ENCODE measurements at places on chromosomes 11 and 22.

DNA sequence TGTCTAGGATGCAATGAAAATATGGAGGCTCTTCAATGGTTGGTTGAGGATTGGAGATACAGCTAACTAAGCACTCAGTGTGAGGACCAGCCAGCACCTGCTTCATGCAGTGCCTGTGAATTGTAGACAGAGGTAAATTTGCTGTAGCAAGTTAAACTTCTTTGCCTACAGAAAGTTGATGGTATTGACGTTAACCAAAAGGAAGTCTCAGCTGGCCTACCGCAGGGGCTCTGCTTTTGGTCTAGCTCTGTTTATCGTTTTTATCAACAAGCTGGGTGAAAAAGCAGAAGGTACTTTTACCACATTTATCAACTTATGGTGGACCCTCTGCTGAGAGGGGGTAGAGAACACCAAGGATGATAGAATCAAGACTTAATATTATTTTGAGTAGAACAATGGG lies 51.6 kb downstream of the GRAMD1B start:
- no peak for DNase-seq

DNA sequence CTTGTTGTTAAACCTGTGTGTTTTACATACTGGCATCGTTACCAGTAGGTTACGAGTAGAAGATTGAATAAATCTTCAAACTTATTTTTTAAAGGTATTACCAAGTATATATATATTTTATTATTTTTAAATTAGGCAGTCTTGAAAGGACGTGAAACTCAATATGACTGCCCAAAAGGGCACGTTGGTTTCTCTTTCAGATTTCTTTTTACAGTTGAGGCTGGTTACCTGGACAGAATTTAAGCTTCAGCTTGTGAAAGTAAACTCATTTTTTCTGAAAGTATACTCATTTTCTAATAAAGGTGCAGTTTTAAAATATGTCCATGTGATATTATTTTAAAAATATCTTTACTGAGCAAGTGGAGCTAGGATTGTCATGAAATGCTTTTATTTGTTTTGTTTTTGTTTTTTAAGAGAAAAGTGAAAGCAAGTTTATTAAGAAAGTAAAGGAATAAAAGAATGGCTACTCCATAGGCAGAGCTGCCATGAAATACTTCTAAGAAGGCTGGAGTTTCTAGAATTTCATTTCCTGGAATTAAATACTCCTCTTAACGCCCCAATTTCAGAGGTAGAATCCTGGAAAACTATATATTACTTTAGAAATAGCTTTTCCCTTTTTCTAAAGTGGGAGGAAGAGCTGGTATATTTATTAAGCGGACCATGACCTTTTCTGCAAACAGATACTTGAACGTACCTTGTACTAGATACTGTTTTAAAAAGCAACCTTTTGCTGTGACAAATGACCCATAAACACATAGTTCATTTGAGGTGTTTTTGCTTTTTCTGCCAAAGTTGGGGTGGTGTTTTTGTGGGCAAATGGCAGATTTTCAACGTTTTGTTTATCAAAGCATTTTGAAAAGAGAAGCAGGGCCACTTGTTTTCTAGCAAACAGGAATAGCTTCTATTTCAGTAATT lies 1.9 kb downstream of the FBXO7 start:
- DNase-seq: no peak

- DNase-seq: no peak
Measured at GRCh38 chr11:133516845-133517244, 15.5 kb downstream of the OPCML start.

GRCh38 chr11:69904161-69904973 lies 85.2 kb upstream of the FGF3 start:
- DNase-seq: no peak

DNA sequence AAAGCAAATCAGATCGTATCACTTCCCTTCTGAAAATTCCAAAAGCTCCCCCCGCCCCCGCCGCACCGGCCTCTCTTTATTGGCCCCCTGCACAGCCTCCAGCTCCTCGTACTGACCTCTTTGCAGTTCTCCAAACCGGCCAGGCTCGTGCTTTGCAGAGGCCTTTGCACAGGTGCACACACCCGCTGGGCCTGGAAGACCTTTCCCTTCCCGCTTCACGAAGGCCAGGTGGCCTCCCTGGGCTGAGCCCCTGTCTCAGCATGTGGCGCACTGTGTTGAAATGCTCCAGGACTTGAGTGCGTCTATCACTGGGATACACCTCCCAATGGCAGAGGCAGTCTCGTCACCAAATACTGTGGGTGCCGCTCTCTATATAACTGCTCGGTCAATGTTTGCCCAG lies 13.2 kb upstream of the ADA2 start:
- DNase-seq: peak; percentile 11

GRCh38 chr11:118295815-118296454 lies 8.6 kb upstream of the CD3E start:
- no peak for DNase-seq

GRCh38 chr11:5441414-5441813 lies at the start of gene OR51I1:
TSS of gene OR51I1 (minus strand) at chr11:5441514. CDS start at chr11:5441514, 0 bp downstream.
- no peak for DNase-seq

- no peak for DNase-seq
Measured at GRCh38 chr11:291281-292210, 2.6 kb downstream of the PGGHG start.

DNA sequence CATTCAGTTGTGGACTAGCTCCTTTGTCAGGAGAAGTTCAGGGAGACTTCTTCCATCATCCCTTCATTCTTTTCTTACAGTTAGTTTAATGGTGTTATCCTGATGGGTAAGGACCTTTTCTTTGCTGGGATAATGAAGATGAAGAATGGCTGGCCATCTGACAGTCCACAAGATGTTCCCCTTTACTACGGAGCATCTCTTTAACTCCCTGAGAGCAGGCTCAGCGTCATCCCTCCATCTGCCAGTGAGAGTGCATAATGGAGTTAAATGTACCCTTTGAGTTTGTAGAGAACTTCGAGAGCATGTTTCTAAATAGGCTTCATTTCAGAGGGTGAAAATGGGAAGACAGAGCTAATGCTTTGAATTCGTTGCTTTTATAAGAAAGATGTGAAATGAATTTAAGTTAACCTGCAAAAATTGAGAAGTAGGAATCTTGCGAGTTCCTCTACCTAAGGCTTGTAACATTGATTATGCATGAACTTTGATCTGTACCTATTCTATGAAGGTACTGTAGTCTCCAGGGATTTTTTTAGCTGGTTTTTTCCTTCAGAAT lies 1.7 kb downstream of the EP300 start:
- no peak for DNase-seq

GRCh38 chr11:30436801-30437200 lies 113.9 kb downstream of the ARL14EP start:
- DNase-seq: no peak

DNA sequence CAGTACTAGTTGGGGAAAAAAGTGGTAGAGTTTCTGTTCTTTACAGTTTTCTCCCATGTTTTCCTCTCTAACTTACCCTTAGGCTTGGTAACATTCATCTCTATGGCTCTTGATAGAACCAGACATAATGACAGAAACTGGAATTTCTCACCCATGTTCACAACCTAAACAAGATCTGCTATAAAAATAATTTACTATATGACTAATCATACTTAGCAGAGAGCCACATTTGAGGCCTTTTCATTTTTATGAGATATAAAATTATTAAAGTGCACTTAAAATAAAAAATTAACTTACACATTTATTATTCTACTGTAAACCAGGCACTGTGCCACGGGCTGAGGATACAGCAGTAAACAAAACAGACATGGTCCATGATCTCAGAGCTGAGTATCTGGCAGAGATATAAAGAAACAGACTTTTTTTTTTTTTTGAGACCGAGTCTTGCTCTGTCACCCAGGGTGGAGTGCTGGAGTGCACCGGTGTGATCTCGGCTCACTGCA lies 98.1 kb downstream of the GAB2 start:
- DNase-seq: no peak

DNA sequence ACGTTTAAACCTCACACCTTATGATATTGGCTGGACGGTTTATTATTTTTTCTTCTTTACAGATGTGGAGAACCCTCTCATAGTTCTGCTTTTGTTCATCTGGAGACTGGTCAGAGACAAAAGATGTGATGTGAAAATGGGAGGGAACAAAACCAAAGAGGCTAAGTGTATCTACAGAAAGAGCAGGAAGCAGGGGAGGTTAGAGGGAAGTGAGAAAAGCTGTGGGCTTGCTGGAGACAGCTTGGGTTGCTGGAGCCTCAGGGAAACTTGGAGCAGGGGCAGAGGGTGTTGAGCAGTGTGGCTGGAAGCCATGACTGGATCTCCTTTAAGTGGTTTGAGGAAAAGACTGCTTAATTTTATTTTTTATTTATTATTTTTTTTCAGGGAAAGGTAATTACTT lies 79.0 kb upstream of the SNX19 start:
- DNase-seq: no peak

GRCh38 chr11:46198245-46199240 lies 77.3 kb upstream of the PHF21A start:
- no peak for DNase-seq

- DNase-seq: no peak
Measured at GRCh38 chr11:13837286-13837685, 125.2 kb upstream of the SPON1 start.

GRCh38 chr11:77512092-77512491 lies 38.2 kb upstream of the PAK1 start:
- no peak for DNase-seq

DNA sequence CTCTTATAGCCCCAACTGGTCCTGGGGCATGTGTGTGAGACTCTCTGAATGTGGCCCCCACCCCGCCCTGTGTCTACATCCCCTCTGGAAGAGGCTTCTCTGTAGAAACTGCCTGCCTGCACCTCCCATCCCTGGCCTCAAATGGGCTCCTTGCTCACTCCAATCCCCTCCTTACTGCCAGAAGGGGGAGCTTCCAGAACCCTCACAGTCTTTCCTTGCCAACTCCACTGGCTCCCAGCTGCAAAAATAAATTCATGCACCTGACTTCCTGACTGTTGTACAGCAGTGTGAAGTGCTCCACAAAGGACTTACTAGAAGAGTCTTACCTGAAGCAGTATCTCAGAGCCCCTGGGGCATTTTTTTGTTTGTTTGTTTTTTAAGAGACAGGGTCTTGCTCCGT lies 15.2 kb upstream of the SERPIND1 start:
- no peak for DNase-seq

GRCh38 chr22:22818861-22819855 lies 68.5 kb upstream of the IGLL5 start:
- no peak for DNase-seq

DNA sequence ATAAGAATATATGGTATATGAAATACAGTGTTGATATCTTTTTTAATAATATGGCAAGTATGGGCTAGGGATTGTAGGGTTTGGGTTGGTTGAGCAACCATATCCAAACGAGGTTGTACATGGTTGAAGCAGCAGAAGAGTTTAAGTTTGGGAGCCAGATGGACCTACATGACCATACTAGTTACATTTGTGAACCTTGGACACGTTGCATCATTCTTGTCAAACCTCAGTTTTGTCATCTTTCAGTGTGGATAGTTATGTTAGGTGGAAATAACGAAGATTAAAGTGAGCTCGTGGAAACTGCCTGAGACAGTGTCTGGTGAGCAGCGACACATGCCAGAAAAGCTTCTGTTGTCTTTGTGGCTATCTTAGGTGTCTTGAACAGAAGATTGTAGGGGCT lies 307.1 kb upstream of the KIRREL3 start:
- no peak for DNase-seq

GRCh38 chr11:128421577-128422330 lies 165.6 kb downstream of the ETS1 start:
- no peak for DNase-seq

DNA sequence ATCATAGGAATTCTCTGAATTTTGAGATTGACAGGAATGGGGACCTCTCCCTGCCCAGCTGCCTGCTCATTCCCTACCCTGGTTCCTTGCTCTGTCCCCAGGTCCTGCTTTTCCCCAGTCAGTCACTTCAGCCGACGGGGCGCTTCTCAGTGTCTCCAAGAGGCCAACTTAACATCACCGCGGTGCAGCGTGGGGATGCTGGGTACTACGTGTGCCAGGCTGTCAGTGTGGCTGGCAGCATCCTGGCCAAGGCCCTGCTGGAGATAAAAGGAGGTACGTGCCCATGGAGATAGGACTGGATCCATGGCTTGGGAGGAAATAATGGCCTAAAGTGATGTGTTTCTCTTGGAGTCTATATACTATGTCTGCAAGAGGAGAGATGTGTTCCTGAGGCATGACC lies 7.0 kb downstream of the ROBO3 start:
- DNase-seq: no peak

- DNase-seq: peak; percentile 11
Measured at GRCh38 chr11:15707971-15708370, 593.2 kb downstream of the INSC start.

- no peak for DNase-seq
Measured at GRCh38 chr22:36052505-36052941, 23.9 kb upstream of the RBFOX2 start.

- DNase-seq: no peak
Measured at GRCh38 chr22:45608763-45609180, 62.9 kb upstream of the ATXN10 start.

GRCh38 chr11:79522626-79523025 lies 81.8 kb upstream of the TENM4 start:
- DNase-seq: no peak

DNA sequence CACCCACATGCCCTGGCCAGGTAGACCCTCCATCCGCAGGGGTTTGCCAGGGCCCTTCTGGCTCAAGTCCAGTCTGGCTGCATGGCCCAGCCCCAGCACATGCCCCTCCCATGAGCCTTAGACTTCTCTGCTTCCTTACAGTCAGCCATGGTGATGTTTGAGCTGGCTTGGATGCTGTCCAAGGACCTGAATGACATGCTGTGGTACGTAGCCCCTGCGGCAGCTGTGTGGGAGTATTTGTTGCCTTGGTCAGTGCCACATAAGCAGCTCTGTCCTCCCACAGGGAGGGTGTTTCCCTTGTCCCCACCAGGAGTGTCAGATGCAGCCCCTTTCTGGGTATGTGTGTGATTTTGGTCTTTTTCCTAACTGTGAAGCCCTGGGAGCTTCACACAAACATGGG lies 17.5 kb downstream of the CDC45 start:
- no peak for DNase-seq

- peak; percentile 48 for DNase-seq
Measured at GRCh38 chr11:131674051-131674755, 303.8 kb downstream of the NTM start.

DNA sequence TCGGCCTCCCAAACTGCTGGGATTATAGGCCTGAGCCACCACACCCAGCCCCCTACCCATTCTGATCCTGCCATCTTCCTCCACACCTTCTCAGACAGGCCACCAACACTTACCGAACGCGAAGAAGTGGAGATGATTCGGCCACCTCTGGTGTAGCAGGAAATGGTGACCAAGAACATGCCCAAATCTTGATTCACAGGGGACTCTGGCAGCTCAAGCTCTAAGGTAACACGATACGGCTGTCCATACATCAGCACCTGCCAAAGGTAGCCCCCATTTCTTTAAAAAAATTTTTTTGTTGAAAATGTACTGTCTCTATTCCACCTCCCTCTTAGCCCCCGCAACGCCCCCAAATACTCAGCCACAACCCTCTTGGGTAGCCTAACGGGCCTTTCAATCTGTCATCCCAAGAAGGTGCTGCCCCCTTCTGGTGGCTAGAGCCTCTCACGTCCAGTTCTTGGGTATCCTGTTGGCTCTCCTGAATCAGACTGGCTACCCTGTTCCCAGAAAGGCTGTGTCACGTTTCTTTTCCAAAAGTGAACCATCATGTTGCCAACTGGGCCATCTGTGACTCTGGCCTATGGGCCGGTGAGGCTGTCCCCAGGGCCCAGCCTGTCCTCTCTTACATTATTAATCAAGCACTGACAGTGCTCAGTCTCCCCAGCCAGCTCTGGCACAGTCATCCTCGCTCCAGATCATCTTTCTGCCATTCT lies 5.3 kb upstream of the LRRN4CL start:
- no peak for DNase-seq

- DNase-seq: peak; percentile 2
Measured at GRCh38 chr22:26330971-26331625, 98.0 kb upstream of the ASPHD2 start.

- DNase-seq: no peak
Measured at GRCh38 chr11:88950975-88951374, 114.8 kb downstream of the GRM5 start.

All from NCI-H1417 treated with DMSO at 0.1 percent for 48 hours (cell line).